ENCODE measurements at places on chromosomes 1 and 21. TPM values are rescaled to one million over a fixed set of nuclear protein-coding genes. Genes with fewer than 3 reads are reported as not detected.

GABPA gene
- 33.5 TPM for total RNA-seq

AMY1B gene
- not detected for total RNA-seq

SPRR2G gene
- total RNA-seq, result not detected

KRTAP11-1 gene
- not detected for total RNA-seq

OR2T2 gene
- total RNA-seq, result not detected

MYOG gene
- not detected for total RNA-seq

RGS1 gene
- not detected for total RNA-seq

FAM110D gene
- 7.9 TPM for total RNA-seq

FAM131C gene
- not detected for total RNA-seq

OR14C36 gene
- not detected for total RNA-seq

SHISAL2A gene
- total RNA-seq, result not detected

GCSAML gene
- total RNA-seq, result under 0.01 TPM

ASPM gene
- total RNA-seq, result 26.7 TPM

HSD3B1 gene
- not detected for total RNA-seq

SLC9C2 gene
- total RNA-seq, result under 0.01 TPM

CELA2B gene
- not detected for total RNA-seq

NKAIN1 gene
- total RNA-seq, result 0.06 TPM

CELA2A gene
- total RNA-seq, result not detected

S100A7A gene
- not detected for total RNA-seq

C1orf74 gene
- 1.9 TPM for total RNA-seq

TCHH gene
- total RNA-seq, result 0.06 TPM

FCER1G gene
- total RNA-seq, result not detected

SLC37A1 gene
- total RNA-seq, result 5.5 TPM

LCE3D gene
- total RNA-seq, result not detected

MLLT11 gene
- total RNA-seq, result 2.0 TPM

CNKSR1 gene
- not detected for total RNA-seq

NIBAN1 gene
- 17.4 TPM for total RNA-seq

RERE gene
- 45.5 TPM for total RNA-seq

LEMD1 gene
- total RNA-seq, result not detected

ZMYND12 gene
- total RNA-seq, result 0.32 TPM

DNAH14 gene
- 8.6 TPM for total RNA-seq

PDZK1 gene
- 0.31 TPM for total RNA-seq

PADI2 gene
- total RNA-seq, result under 0.01 TPM

All from bladder microvascular endothelial cell (primary cell).